ENCODE measurements at places on chromosomes 4 and X.

GRCh38 chrX:143002206-143002605 lies 23.5 kb upstream of the SPANXN4 start:
- DNase-seq = no peak

DNA sequence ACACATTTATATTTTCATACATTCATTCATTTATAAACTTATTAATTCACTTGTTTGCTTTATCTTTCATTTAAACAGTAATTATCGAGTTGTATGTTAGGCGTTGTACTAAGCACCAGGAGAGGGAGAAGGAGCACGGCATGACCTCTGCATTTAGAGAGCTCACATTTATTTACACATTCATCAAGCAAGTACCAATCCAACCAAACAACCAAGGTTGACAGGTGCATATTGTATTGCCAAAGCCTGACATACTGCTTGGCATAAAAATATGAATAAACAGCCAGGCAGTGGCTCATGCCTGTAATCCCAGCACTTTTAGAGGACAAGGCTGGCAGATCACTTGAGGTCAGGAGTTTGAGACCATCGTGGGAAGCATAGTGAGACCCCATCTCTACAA lies 37.0 kb upstream of the CLNK start:
- DNase-seq = no peak

- DNase-seq = no peak
Observed at GRCh38 chrX:46624090-46624786, 50.7 kb downstream of the CHST7 start.

DNA sequence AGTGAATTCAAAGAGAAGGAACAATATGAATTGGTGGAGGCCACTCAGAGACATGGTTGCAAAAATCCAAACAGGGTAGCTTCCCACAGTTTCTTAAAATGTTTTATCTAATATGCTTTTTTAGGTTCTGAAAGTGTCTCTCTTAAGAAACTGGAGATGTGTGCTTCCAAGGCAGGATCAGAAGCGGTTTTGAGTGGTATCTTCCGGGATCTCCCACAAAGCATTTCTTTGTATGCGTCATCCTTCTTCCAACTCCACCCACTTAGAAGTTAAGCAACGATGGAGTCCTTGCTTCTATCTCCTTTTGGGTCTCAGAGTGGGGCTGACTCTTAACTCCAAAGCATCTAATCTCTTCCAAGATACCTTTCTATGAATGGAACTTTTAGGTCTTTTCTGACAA lies 196.7 kb downstream of the MID1 start:
- no peak for DNase-seq

- no peak for DNase-seq
Observed at GRCh38 chr4:184807797-184808712, 17.7 kb downstream of the ACSL1 start.

DNA sequence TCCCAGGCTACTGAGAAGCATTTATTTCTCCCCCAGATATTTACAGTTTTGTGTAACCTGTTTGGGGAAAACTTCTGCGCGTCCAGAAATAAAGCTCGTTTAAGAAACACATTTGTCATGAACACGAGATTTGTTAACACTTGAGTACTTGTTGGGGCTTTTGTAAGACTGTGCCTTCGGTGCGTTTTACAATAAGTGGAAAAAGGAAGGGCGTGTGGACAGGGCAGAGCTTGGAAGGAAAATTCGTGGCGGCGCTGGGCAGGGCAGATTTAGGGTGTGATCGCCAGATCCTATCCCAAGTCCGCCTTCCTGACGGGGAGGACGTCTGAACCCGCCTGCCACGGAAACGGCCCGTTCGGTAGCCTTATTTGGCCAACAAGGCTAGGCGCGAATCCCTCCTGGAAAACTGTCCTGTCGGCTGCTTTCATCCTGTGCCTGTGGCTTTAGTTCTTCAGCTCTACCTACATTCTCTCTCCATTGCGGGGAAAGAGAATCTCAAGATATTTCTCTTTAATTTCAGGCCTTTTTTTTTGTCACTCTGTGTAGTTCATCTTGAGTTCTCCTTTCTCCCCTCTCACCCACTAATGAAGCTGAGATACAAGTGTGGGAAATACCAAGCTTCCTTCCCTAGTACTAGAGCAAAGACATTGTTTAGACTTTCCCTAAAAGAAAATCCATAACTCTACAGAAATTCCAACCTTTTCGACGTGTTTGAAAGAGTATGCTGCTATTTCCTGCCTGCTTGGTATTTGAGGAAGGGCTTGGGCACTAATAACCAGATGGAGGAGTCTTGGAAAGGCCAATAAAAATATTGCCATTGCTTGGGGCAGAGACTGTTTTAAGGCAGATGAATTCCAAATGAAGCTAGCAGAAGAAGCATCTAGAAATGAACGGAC lies 982 bp downstream of the PDLIM5 start:
- DNase-seq = peak; percentile 23

GRCh38 chr4:68960294-68961163 lies 8.9 kb upstream of the UGT2A3 start:
- DNase-seq = no peak

DNA sequence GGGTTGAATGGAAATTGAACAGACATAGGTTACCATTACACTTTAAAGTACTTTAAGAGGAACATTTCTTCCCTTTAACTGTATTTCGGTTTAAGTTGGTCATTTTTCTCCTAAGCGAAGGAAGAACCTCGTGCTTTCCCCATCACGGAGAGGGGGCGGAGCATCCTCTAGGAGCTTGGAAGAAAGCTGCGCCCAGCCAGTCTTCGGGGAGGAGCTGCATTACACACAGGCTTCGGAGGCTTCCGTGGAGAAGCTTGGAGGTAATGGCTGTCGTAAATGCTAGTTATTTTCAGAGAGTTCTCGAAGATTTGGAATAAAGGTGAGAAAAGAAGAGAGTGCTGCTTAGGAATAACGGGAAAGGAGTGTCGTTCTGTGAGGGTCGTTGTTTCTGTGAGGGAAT lies at the start of gene PWWP3B:
TSS of gene PWWP3B (plus strand) at position 199 of the 400 bp plus-strand sequence. CDS start 37,128 bp downstream, outside the sequence.
- DNase-seq = no peak

GRCh38 chr4:125650557-125650956 lies 335.8 kb downstream of the FAT4 start:
- no peak for DNase-seq

DNA sequence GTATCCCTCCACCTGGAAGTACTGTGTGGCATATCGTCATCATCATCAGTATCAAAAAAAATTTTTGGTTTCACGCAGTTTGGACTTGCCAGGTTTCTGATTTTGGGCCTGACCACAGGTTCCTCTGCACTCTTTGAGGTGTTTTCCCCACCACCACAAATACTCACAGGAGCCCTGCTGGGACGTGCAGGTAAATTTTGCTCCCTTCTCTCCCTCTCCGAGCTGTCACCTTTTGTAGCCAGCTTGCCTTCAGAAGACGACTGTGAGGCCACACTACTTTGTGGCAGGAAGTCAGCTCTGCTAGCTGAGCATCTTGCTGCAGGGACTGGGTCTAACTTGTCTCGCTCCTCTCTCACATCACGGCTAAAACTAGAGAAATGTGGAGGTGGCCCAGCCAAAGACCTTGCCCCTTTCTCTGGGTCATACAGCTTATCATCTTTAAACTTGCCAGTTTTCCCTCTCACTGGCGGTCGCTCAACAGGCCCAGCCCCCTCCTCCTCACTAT lies 2.8 kb downstream of the PJA1 start:
- DNase-seq = peak; percentile 34

DNA sequence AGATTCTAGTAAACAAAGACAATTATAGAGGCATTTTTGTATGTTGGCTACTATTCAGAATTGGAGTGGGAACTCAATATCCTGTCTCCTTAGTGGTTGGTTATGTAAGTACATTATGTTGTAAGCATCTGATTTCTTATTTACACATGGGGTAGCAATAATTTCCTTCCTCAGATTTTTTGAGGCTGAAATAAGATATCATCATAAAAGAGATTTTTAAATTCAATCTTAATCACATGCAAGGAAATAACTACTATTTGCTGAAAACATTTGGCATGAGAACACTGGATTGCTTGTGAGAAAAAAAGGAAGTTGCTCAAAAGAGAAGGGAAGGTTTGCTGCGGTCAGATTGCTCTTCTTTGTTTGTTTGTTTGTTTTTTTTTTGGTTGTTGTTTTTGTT lies 437.7 kb upstream of the HS3ST1 start:
- DNase-seq = no peak

- DNase-seq = no peak
Observed at GRCh38 chrX:56000174-56000573, 232.0 kb upstream of the KLF8 start.

- no peak for DNase-seq
Observed at GRCh38 chr4:176741253-176741652, 51.5 kb downstream of the VEGFC start.
